A375 (cell line): ENCODE measurements at places on chromosomes 6 and 20. TPM values are rescaled to one million over a fixed set of nuclear protein-coding genes. Genes with fewer than 3 reads are reported as not detected.

The SAMD3 gene
- total RNA-seq: 0.19 and 0.64 TPM in 2 replicates

The CALHM5 gene
- total RNA-seq: 0.19 and 0.29 TPM in 2 replicates

The EDN1 gene
- 0.38 and 0.48 TPM in 2 replicates for total RNA-seq

The PGC gene
- total RNA-seq: not detected in 2 replicates

The QKI gene
- 106 and 108 TPM in 2 replicates for total RNA-seq

The ITPR3 gene
- total RNA-seq: 35.4 and 35.8 TPM in 2 replicates

The TMEM74B gene
- total RNA-seq: 0.37 TPM in 1 of 2 replicates, not detected in the other

The PHF20 gene
- total RNA-seq: 40.2 and 45.5 TPM in 2 replicates

The GLP1R gene
- total RNA-seq: not detected in 2 replicates

The PROCR gene
- 48.1 and 53.3 TPM in 2 replicates for total RNA-seq
